ENCODE measurements at places on chromosomes 1 and 21.

GRCh38 chr1:83860490-83861221, 138.3 kb downstream of the TTLL7 start:
- no peak for DNase-seq

DNA sequence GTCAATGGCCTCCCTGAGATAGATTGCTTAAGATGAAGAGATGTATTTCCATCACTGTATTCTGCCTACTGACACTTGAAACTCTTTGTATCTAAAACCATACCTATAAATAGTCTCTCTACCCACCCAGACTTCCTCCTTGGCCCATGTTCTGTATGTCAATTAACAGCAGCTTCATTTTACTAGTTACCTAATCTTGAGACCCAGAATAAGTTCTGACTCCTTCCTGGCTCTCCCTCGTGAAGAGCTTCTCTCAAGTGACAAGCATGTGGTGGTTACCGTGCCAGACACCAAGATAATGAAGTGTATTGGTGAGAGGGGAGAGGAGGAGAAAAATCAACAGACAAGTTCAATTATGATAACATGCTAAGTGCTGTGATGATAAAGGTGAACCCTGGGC, 128.8 kb upstream of the RAVER2 start:
- no peak for DNase-seq

DNA sequence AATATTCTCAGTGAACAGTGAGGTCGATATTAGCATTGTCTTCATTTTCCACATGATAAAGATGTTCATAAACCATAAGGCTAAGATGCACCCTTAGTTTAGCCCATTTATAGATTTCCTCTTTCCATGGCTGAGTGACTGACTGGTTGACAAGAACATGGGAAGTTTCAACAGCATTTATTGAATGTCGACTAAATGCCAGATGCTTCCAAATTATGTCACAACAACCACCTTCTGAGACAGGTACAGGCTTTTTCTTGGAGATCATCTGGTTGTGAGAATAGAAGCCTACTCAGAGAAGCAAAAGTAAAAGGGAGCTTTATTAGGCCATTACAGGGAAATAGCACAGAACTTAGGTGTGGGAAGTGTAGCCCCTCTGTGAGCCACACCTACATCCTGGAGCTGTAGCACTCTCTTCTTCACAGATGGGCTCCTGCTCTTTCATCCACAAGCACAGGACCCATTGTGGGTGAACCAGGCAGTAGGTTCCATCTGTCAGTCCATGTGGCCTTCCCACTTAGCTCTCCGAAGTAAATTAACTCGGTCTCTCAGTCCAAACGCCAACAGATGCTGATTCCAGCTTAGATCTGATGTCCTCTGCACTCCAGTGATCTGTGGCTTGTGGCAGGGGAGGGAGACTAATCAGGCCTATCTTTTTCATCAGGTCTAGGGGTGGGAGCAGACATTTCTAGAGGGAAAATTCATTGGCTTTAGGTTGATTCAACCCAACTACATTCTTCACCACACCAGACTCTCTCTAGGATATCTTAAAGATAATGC, 14.3 kb downstream of the ATP2B4 start:
- DNase-seq = no peak

GRCh38 chr1:152252157-152252556, 28.2 kb upstream of the HRNR start:
- DNase-seq = no peak

- no peak for DNase-seq
Observed at GRCh38 chr1:36924282-36924811, 110.0 kb downstream of the GRIK3 start.
